ENCODE measurements at places on chromosomes 3 and 15.

- no peak for DNase-seq
Observed at GRCh38 chr3:144275005-144275404, 303.4 kb downstream of the DIPK2A start.

- DNase-seq = no peak
Observed at GRCh38 chr3:94076055-94076454, 13.2 kb downstream of the NSUN3 start.

GRCh38 chr15:90221246-90221900 is 12.4 kb downstream of the CIB1 start:
- peak; percentile 75 for DNase-seq

DNA sequence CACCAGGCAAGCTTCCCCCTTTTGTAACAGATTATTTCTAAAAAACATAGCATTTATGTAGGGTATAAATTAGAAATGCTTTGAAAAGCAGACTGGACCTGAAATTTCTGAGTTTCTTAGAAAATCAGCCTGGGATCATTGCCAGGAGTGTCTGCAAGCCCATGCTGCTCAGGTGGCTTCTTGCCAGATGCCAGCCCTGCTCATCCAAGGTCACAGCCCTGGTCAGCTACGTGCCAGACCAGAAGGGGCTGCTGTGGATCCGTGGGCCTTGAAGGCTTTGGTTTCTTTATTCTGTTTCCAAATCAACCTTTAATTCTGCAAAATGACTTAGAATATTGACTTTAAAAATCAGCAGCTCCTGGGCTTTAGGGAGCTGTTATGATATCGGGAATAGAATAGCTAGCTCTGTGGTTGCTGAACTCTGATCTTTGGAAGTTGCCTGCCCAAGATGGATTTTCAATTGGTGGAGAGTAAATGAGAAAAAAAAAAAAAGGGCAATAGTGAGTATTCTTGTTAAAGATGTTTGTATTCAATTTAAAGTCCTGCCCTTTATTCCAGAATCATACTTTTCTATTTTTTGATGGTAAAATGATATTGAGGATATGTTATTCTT is 370.1 kb upstream of the ONECUT1 start:
- DNase-seq = no peak

DNA sequence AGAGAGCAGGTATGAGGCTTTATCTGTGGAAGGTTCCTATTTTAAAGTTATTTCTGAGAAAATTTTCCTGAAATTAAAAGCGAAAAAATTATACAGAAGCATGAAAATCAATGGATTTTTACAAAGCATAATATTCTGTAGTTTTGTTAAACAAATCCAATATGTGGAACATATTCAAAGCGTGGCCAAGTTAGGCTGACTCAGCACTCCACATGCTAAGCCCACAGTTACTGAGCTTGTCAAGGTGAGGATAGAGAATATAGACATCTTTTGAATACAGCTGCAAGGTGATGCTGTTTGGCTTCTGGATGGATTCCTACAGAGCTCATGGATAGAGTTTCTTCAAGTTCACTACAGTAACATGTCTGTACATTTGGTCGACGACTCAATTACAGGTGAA is 302.5 kb downstream of the C3orf38 start:
- no peak for DNase-seq

DNA sequence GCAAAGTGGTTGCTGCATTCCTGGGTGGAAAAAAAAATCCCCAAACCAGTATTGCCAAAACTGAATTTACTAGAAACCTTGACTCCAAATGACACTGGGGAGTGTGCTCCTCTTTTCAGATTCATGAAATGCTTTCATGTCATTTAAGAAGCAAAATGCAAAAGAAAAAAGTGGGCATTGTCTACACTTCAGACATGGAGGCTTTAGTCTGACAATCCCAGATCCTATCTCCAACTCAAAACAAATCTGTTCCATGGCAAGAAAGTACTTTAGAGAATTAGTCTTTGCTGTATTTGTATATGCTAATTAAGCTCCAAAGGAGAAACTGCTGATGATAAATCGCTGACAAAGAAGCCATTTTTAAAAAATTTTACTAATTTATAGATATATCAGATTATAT is 366.7 kb downstream of the MAGI1 start:
- DNase-seq = no peak

DNA sequence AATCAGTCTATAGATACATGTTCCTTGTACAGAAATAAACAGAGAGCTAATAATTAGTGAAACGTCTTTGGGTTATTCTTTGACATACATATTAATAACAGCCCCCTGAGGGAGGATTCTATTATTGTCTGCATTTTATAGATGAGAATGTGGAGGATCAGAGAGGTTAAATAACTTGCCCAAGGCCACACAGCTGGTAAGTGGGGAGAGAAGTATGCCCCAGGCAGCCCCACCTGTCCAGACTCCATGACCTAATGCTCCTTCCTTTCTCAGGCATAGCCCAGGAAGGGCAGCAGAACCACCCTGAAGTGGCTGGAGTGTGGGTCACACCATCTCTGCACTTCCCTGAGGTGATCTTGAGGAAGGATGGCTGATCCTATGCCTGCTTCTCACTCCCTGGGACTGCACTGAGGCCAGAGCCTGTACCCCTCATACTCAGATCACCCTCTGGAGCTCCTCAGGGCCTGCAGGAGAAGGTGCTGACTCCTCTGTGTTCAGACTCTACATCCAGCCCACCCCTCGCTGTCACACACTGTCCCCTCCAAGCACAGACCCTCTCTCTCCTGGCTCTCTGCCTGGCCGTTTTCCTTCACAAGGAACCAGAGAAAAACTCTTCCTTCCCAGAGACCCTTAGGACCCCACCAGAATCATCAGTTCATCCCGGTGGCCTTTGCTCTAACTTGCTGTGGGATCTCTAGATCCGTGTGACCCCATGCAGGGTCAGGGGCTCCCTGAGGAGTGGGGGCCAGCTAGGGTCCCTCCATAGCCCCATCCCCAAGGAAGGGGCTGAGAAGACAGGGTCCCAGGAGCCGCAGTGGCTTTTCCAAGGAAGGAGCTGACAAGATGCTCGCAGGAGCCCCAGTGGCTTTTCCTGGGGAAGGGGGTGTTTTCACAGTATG is 4.4 kb upstream of the HHATL start:
- no peak for DNase-seq

DNA sequence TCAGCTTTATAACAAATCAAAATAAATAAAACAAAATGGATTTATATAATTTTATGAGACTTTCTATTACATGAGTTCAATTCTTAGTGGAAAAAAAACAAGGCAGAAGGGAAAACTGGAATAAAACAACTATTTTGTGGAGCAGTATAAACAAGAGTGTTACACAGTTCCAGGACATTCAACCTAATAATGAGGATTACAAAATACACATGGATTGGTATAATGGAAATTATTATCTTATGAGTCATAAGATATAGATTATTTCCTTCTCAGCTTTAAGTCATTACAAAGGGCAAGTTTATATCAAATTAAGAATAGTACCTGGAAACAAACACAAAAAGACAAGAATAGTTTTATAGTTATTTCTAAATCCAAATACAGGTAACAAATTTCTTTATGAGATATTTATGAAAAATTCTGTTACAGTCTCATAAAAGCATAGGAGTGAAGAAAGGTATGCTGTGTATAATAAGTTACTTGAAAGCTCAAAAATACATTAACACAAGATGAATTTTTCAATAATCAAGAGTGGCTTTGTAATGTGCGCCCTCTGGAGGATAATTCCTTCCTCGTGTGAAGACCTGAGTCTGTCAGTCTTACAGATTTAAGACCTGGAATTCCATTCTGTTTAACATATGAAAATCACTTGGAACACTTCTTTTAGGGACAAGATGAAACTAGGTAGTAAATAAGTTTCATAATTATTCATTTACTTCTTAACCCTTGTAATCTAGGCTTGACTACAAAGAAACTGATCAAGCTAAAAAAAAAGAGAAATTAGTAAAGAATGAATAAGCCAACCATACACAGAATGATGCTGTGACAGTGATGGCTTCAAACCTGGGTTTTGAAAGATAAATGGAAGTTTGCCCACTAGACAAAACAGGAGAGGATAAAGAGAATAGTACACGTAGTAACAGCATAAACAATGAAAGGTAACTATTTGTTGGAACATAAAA is 9.5 kb downstream of the COPS2 start:
- peak; percentile 17 for DNase-seq

GRCh38 chr3:190139365-190139764 is 18.7 kb upstream of the P3H2 start:
- DNase-seq = no peak

- no peak for DNase-seq
Observed at GRCh38 chr15:74791667-74792066, 9.8 kb downstream of the CSK start.

DNA sequence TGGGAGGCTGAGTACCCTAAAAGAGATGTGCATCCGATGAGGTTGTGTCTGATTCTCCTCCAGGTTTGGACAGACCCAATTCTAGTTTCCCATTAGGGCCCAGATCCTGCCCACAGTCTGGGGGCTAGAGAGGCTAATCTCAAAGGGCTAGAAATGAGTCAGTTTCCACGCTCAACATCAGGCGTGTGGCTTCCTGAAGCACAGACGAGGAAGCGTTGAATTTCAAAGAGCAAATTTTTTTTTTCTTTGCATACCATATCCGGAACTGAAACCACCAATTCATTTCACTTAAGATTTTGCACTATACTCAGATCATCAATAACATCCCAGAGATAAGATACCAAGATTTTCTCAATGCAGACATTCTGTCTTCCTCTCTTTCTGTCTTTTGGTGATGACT is 173.8 kb upstream of the BCL6 start:
- no peak for DNase-seq

- no peak for DNase-seq
Observed at GRCh38 chr3:68004091-68004490, 349.7 kb upstream of the SUCLG2 start.

- peak; percentile 27 for DNase-seq
Observed at GRCh38 chr3:45972534-45973402, 22.9 kb downstream of the FYCO1 start.

DNA sequence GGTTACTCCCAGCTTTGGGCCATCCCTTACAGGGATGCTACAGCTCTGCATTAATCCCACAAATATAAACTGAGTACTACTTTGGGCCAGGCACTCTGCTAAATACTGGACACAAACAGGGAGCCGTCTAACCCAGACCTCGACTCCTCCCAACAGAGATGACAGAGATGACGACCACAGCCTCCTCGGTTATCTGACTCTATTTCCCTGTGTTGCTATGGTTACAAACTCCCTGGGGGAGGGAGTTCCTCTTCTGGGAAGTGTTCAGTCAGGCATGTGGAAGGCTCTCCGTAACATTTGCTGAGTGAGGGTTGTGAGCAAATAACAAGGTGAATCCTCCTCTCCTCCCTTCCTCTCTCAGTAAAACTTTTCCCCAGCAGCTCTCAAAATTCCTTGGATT is 6.7 kb upstream of the CMTM7 start:
- DNase-seq = no peak

DNA sequence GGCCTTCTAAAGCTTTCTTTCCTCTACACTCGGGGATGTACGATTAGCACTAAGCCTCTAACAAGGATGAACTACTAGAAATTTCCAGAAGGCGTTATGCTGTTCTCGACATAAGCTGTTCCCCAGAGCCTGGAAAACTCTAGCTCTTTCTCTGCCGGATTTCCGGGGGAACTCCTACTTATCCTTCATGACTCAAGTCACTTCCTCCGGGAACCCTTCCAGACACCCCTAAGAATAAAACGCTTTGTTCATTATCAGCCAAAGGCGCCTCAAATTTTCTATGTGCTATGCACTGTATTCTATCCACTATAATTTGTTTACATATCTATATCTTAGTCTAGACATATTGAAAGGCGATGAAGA is 455 bp upstream of the SNAP23 start:
- DNase-seq = peak; percentile 25

DNA sequence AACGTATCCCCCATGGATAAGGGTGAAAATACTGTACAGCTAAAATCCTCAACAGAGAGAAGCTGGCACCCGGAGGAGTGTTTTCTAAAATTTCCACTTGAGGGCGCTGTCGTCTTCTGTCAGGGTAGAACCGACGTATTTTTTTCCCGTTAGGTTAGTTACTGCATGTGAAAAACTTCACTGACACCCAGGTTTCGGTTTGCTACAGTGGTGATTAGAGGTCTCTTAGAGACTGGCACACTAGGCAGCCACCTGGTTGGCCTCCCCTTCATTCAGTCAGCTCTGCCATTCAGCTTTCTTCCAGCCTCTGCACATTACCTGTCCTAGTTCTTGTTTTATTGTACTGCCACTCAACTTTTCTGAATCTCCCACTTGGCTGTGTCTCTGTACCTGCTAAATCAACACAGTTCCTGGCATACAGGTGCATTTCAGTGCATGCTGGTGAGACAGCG is 18.4 kb downstream of the CCK start:
- DNase-seq = peak; percentile 65

DNA sequence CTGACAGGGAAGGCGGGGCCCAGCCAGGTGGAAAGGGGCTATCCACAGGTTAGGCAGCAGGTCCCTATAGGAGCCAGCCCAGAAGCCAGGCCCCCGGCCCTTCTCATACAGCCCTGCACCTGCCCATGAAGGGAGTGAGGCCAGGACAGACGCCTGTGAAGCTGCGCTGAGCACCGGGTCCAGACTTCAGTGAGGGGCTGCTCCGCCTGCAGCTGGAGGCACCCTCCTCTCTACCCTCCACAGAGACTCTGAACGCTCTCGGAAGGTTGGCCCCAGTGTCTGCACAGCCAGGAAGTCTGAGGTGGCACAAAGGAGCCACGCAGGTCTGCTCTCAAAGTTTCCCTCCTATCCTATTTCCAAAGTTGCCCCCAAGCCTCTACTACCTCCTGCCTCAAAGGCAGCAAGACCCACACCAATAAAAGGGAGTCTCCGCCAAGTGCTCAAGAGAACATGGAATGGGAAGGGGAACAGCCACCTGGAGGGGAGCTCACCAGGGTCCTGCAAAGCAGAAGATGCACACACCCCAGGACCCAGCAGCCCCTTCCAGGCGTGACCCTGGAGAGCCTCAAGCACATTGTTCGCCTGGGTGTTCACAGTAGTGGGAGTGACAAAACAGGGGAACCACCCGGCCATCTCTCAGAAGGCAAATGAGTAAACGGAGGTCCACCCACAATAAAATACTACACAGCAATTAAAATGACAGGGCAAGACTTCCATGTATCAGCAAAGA is 19.5 kb downstream of the XXYLT1 start:
- no peak for DNase-seq

- DNase-seq = no peak
Observed at GRCh38 chr15:47929138-47929803, 191.5 kb upstream of the SLC24A5 start.

- DNase-seq = no peak
Observed at GRCh38 chr3:143203848-143204247, 84.3 kb downstream of the CHST2 start.

GRCh38 chr15:96273317-96274086 is 57.0 kb upstream of the NR2F2 start:
- peak; percentile 83 for DNase-seq
